Activated CD4-positive, alpha-beta memory T cell treated with anti-CD3 and anti-CD28 coated beads for 36 hours (primary cell): ENCODE measurements at places on chromosomes 5 and 9. TPM values are rescaled to one million over a fixed set of nuclear protein-coding genes. Genes with fewer than 3 reads are reported as not detected.
A peak's percentile ranks its signal among the peaks of the same experiment; 100 is the strongest.

GRCh38 chr9:121095057-121095456 is 20.3 kb downstream of the CNTRL start:
- DNase-seq = no peak

- DNase-seq = no peak
Observed at GRCh38 chr5:75660678-75661465, 49.6 kb downstream of the ANKDD1B start.

- no peak for DNase-seq
Observed at GRCh38 chr9:75683591-75683990, 206.9 kb upstream of the PCSK5 start.

- no peak for DNase-seq
Observed at GRCh38 chr5:133606835-133607234, 5.5 kb downstream of the FSTL4 start.

DNA sequence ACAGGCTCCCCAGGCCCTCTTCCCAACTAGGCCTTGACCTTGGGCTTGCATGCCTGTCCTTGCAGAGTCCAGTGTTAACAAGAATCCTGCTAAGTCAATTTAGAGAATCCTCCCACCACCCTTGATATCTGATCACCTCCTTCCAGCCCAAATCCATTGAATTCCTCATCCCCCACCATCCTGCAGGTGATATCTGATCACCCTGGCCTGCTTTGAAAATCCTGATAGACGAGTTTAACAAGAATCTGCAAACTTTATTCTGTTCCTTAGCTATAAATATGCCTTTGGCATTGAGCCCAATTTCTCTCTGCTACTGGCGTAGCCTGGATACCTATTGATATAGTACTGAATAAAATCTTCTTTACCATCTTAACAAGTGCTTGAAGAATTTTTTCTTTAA is 125.5 kb downstream of the DIRAS2 start:
- DNase-seq = no peak

- no peak for DNase-seq
Observed at GRCh38 chr9:137956039-137956438, 78.5 kb downstream of the CACNA1B start.

Gene MSX2
- total RNA-seq = not detected

Gene PCDHA9
- not detected for total RNA-seq

Gene MELK
- total RNA-seq = 68.4 TPM

- peak; percentile 33 for DNase-seq
Observed at GRCh38 chr5:131466171-131466766, 168.8 kb downstream of the RAPGEF6 start.

DNA sequence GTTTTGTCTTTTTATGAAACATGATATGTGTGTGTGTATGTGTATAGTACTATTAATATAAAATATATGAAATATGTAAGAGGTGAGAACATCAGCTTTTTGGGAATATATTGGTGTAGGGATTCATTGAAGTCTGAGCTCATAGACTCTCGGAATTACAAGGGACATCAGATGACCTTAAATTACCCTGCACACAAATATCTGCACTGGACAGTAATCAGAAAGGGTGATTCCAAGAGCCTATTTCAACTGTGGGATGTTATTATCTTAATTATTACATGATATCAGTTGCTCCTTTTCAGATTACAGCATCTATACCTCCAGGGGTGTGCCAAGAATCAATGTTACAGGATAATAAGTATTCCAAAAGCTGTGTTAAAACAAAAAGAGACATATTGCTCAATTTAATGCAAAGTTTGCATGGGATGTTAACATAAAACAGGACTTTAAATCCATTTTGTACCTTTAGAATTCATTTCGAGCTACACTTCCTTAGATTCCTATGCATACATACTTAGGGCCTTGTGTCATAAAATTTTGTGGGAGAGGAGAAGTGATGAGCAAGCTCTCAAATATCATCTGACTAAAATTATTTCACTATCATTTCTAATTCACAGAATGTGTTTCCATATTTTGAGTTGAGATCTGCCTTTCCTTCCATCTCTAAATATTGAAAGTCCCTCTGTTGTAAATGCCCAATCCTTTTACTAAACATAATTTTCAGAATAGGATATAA is 365.2 kb downstream of the BRINP1 start:
- no peak for DNase-seq

GRCh38 chr5:80059354-80059980 is 24.3 kb downstream of the THBS4 start:
- DNase-seq = no peak

- DNase-seq = no peak
Observed at GRCh38 chr9:121376214-121376830, 6.3 kb upstream of the STOM start.

GRCh38 chr9:131238402-131239021 is 37.8 kb downstream of the FAM78A start:
- DNase-seq = no peak

Gene NPR3
- total RNA-seq = 0.15 TPM

Gene CORO2A
- total RNA-seq = 9.8 TPM

Gene NUTM2F
- total RNA-seq = not detected

Gene CCNJL
- not detected for total RNA-seq

DNA sequence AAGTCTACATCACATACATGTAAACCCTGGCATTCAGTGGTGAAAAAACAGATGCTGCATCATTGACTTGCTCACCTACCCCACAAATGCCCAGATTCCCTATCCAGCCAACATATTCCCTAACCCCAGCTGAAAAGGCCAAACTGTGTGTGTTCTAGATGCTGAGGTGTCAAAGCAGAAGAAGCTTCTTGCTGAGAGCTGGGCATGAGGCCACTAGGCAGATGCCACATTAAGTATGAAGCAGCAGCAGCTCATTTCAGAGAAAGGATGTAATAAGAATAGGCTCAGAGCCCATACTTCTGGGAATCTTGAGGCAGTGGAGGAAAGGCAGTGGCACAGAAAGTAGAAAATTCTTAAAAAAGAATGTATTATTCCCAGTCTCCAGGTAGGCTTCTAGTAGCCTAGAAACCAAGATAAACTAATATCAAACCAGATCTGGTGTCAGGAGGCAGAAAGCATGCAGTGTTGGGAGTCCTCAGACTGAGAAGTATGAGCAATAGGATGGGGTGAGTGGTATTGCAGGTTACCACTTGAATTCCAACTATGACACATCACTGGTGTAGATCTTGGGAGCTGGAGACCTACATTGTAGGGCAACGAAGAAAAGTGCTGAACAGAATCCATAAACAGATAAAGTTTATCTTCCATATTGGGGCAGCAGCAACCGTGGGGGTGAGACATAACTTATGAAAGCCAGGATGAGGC is 71.9 kb upstream of the GRHPR start:
- DNase-seq = no peak

DNA sequence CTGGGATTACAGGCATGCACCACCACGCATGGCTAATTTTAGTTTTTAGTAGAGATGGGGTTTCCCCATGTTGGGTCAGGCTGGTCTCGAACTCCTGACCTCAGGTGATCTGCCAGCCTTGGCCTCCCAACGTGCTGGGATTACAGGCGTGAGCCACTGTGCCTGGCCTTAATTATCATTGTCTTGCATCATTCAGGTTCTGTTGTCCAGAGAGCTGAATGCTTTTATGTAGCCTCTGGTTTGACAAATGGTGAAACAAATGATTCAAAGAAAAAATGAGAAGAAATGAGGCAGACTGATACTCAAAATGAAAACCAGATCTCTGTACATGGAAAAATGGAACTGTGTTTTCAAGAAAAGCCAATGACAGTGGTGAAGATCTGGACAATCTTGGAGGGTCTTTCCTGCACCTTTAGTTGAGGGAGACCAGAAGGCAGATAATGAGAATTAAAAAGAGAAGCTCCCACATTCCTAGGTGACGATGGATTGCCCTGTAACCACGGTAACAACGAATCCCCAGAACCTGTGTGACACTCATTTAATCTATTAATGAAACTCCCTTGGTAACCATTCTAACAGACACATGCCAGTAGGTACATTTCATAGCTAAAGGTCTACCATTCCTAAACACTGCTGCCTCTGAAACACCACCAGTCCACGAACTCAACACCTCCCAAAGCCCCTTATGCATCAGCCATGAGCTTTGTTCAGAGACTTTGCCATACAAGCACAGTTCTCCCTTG is 1.6 kb downstream of the TEX48 start:
- peak; percentile 40 for DNase-seq

- peak; percentile 59 for DNase-seq
Observed at GRCh38 chr5:33588654-33589372, 148.0 kb downstream of the TARS1 start.

DNA sequence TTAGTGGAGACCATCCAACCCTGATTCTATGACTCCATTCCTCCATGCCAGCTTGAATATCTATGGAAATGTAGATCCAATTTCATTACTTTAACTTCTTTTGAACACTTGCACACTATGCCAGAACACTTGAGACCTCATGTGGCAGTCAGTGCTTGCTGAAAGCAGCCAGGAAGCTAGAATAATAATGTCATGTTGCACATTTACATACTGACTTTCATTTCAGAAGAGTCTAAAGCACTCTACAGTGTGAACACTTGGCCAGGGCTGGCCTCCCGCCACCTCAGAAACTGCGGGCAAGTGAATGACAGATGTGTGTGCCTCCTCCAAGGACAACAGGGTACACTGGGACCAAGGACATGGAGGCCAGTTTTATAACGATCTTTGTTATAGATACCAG is 97.3 kb downstream of the SLF1 start:
- DNase-seq = no peak

Gene PAEP
- total RNA-seq = not detected

DNA sequence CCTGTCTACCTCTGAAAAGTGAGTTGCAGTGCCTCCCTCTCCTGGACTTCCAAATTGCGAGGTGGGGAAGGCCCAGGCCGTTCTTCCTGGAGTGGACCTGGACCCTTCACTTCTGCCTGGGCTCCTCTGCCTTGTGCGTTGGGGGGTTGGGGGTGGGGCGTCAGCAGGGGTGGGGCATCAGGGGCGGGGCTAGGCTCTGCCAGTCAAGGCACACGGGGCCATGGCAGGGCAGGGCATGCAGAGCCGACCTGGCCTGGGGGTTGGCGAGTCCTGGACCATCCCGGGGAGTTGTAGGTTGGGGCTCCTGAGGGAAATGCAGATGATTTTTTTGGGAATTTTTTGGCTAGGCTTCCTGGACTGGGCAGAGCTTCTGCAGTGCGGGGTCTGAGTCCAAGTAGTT is 87.1 kb downstream of the EHMT1 start:
- no peak for DNase-seq

GRCh38 chr5:100877274-100877673 is 25.8 kb downstream of the ST8SIA4 start:
- no peak for DNase-seq

Gene TMEM174
- total RNA-seq = not detected

DNA sequence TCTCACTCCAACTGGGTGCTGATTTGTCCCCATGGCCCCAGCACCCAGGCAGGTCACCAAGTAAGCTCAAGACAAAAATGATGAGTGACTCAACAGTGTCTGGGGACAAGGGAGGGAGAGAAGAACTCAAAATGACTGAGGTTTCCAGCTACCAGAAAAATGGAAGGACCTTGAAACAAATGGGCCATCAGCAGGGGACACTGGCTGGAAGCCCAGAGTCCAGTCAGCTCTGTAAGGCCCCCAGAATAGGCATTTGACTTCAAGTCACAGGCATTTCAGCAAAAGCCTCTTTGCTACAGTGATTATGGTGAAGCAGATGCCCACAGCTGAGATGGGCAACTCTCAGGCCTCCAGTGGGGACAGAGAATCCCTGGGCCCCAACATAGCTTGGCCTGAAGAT is 139.0 kb upstream of the GABRP start:
- DNase-seq = no peak

Gene AK8
- total RNA-seq = 0.10 TPM

Gene IFNB1
- total RNA-seq = 1.7 TPM

DNA sequence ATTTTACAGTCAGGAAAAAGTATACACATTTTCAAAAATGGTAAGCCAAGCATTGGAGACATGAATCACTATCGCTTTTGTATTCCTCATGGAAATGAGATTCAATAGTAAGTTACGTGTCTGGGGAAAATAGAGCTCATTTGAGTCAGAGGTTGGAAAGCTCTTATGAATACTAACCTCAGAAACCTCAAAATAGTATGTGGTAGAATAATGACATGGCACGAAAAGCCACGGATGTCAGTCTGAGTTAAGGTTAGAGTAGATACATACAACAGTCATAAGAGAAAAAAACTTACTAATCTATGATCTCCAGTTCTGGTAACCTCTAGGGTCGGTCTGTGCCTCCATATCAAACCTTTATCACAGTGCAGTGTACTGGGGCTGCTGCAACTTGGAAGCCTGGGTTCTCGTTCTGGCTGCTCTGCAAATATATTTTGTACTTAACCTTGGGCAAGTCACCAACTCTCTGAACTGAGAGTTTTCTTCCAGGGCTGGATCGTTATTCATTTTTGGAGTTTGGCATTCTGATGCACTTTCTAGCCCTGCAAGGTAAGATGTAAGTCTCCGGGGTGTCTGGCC is 31.8 kb downstream of the MAP1B start:
- DNase-seq = peak; percentile 35

DNA sequence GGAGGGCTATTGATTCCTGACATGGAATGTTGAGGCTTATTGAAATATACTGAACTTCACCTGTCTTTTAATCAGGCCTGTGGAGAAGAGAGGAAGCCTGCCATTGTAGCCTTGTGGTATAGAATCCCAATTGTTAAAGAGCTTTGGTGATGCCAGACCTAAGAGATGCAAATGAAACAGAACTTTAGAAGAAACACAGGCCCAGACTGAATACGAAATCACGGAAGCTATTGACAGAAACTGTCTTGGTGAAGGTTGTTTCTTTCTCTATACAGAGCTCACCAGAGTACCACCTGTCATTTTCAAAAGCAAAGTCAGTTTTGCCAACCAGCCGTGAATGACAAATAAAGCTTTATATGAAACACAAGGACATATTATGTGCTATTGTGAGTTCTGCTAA is 660.3 kb downstream of the ISL1 start:
- DNase-seq = no peak

Gene TRIM7
- 2.9 TPM for total RNA-seq

DNA sequence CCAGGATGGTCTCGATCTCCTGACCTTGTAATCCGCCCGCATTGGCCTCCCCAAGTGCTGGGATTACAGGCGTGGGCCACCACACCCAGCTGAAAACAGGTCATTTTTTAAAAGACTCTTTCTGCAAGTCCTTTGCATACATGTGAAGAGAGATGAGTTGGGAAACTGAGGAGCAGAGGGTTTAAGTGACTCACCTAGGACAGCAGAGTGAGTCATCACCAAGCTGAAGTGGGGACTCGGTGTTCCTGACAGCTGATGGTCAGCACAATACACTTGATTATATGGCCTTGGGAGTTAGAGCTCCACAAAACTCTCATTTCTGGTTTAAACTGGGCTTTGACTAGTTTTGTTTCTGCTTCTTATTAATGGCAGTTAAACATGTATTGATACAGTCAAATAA is 38.1 kb upstream of the SSBP2 start:
- DNase-seq = no peak
